ENCODE measurements at places on chromosomes 16 and 17.

GRCh38 chr16:77991701-77992100 is 30.6 kb upstream of the CLEC3A start:
- DNase-seq, result no peak

GRCh38 chr17:63452962-63453551 is 7.0 kb upstream of the CYB561 start:
- DNase-seq, result no peak

DNA sequence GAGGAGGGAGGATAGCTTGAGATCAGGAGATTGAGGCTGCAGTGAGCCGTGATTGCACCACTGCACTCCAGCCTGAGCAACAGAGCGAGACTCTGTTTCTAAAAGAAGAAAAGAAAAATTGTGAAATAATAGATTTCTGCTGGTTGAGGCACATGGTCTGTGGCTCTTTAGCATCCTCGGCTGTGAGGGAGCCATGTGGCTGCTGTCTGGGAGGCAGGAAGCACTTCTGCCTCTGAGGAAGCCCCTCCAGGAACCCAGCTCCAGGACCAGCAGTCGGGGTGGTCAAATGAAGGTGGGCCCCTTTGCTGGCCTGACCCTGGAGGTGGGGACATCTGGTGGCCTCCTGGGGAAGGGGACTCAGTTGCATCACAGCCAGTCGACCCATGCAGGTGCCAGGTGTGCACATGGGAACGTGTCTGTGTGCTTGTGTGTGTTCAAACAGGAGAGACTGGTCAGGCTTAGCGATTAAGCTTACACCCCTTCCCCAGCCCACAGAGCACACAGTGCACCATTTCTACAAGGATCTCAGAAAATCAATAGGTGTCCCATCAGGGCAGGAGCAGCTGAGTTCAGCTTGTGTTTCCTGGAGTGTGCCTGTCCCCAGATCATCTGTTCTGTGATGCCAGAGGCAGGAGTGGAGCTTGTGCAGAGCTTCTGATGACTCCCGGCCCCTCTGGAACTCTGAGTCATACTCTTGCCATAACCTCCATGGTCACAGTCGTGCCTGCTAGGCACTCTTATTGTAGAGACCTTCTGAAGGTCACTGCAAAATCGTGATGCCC is 24.3 kb upstream of the MGAT5B start:
- no peak for DNase-seq

DNA sequence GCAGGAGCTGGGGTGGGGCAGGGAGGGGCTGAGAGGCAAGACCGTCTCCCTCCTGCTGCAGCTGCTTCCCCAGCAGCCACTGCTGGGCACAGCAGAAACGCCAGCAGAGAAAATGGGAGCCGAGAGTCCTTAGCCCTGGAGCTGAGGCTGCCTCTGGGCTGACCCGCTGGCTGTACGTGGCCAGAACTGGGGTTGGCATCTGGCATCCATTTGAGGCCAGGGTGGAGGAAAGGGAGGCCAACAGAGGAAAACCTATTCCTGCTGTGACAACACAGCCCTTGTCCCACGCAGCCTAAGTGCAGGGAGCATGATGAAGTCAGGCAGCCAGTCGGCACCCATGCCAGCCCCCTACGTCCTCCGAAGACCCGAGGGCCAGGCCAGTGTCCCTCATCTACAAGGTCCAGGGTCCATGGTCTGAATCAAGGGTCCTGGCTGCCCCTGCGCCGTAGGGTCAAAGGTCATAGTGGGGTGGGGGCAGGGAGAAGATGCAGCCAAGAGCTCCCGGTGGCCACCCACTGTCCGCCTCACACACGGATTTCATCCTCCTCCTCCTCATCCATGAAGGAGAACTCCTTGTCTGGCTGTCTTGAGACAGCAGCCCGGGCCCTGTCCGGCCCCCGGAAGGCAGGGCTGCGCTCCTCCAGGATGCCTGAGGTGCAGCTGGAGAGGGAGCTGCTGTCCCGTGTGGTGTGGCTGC is 23.4 kb upstream of the CPSF4L start:
- DNase-seq, result no peak

GRCh38 chr16:17364319-17365210 is 106.2 kb downstream of the XYLT1 start:
- DNase-seq, result no peak

GRCh38 chr16:648071-648780 is 939 bp upstream of the WDR90 start:
- peak; percentile 25 for DNase-seq

GRCh38 chr16:68190736-68191510 is 45.0 kb downstream of the ESRP2 start:
- DNase-seq, result no peak

GRCh38 chr17:27541301-27542023 is 85.2 kb downstream of the KSR1 start:
- no peak for DNase-seq

- no peak for DNase-seq
Measured at GRCh38 chr16:54974367-54974766, 43.7 kb downstream of the IRX5 start.

DNA sequence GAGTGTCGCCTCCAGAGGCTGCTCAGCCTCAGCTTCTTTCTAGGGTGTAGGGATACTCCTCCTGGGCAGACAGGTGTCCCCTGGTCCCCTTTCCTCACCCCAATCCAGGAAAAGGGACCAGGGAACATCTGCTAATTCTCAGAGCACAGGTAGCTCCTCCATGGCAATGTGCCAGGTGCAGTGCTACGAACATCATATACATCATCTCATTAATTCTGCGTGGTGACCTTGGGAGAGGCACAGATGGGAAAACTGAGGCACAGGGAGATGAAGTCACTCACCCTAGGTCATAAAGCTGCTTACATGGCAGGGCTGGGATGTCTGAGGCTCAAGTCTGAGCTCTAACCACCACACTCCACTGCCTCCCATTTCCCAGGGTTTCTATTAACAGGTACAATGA is 11.7 kb downstream of the HDAC5 start:
- no peak for DNase-seq

GRCh38 chr17:63974594-63975192 is 2.0 kb upstream of the SCN4A start:
- DNase-seq, result no peak

DNA sequence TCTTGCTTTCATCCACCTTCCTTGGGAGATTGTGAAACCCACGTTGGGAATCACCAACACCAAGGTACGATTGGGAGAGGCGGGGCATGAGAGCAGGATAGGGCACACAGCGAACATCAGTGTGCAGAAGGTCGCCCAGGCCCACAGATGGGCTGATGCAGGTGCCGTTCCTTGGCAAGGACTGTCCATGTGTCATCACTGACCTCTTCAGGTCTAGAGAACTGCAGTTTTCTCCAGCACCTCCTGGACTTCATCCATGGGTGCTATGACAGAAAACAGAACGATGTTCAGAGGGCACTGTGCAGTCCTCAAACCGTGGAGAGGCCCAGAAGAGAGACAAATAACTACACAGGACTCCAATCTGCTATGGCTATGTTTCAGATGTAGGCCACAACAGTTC is 23.9 kb upstream of the TAT start:
- DNase-seq, result no peak

GRCh38 chr17:38571833-38572668 is 33.7 kb downstream of the SRCIN1 start:
- no peak for DNase-seq

GRCh38 chr16:86073103-86073625 is 174.2 kb downstream of the IRF8 start:
- no peak for DNase-seq

- no peak for DNase-seq
Measured at GRCh38 chr17:82348866-82349265, 10.2 kb upstream of the TEX19 start.

DNA sequence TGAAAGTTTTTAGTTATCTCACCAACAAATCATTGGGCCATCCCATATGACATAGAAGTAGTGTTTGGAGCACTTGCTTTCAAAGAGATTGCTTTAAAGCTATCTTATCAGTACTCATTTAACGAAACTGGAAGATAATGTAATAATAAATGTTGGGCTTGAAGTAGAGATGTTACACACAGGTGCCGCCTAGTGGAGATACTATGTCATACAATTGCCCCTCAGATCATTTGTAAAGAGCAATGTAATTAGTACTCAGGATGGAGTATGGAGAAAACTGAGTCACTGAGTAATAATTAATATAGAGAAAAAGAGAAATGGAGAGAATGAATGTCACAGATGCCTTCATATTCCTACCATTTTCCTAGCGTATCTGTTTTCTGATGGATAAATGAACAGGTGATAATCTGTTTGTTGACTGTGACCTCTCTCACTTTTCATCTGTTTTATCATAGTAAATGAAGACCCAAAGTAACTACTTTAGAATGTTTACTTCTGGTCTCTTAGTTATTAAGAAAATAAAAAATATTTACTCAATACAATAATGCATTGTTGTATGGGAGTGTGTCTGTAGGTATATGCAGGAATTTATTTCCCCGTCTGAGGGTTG is 80.4 kb downstream of the EFCAB5 start:
- DNase-seq, result peak; percentile 58

DNA sequence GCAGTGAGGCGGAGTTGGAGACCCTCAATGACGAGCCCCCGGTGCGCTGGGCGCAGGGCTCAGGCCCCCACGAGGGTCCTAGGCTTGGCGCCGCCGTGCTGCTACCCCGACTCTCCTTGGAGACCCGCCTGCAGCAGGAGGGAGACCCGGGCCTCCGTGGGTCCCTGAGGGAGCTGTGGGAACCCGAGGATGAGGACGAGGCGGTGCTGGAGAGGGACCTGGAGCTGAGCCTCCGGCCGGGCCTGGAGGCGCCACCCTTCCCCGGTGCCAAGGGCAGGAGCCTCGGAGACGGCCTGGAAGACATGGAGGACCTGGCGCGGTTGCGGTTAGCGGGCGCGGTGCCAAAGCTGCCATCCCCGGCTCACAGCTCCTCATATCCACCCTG is 2.3 kb downstream of the MYO15B start:
- DNase-seq, result no peak

GRCh38 chr17:2707721-2708584 is 3.6 kb downstream of the CLUH start:
- DNase-seq, result no peak

- DNase-seq, result no peak
Measured at GRCh38 chr17:64150237-64151015, 20.5 kb upstream of the ERN1 start.

Data from NCI-H1436 (cell line).